Activated T-helper 2 cell treated with anti-CD3 and anti-CD28 coated beads, Interferon-gamma antibody, Interleukin-2, Interleukin-4, amounts not matched to agents 10 μg/mL and 5 μg/mL and 100 μg/mL, durations not matched to agents 14 hours and 24 hours and 36 hours (primary cell): ENCODE measurements at places on chromosomes 16 and 17. TPM values are rescaled to one million over a fixed set of nuclear protein-coding genes. Genes with fewer than 3 reads are reported as not detected.
A peak's percentile ranks its signal among the peaks of the same experiment; 100 is the strongest.

GRCh38 chr16:82999711-83000110, 372.9 kb downstream of the CDH13 start:
- no peak for DNase-seq

GRCh38 chr17:73950593-73950914, 252.9 kb upstream of the RPL38 start:
- no peak for DNase-seq

DNA sequence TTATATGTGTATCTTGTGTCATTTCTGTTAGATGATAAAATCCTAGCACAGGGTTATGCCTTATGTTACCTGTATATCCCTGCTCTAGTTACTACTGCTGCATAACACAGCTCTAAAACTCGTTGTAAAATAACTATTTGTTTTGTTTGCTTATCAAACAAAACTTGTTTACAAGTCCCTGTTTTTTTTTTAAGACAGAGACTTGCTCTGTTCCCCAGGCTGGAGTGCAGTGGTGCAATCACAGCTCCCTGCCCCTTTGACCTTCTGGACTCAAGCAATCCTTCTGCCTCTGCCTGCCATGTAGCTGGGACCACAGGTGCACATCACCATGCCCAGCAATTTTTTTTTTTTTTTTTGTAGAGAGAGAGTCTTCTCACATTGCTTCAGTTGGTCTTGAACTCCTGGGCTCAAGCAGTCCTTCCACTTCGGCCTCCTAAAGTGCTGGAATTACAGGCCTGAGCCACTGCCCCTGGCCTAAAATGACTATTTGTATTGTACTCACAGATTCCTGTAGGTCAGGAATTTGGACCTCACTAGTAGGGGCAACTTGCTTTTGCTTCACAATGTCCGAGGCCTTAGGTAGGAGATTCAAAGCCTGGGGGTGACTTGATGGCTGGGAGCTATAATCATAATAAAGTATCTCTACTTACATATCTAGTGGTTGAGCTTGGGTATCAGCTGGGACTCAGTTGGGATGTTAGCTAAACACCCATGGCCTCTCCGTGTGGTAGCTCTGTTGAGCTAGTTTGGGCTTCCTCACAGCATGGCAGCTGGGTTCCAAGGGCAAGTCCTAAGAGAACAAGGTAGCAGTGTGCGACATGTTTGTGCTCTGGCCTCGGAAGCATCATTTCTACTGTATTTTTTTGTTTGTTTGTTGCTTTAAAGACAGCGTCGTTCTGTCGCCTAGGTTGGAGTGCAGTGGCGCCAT, 12.6 kb downstream of the DUSP14 start:
- DNase-seq = no peak

DNA sequence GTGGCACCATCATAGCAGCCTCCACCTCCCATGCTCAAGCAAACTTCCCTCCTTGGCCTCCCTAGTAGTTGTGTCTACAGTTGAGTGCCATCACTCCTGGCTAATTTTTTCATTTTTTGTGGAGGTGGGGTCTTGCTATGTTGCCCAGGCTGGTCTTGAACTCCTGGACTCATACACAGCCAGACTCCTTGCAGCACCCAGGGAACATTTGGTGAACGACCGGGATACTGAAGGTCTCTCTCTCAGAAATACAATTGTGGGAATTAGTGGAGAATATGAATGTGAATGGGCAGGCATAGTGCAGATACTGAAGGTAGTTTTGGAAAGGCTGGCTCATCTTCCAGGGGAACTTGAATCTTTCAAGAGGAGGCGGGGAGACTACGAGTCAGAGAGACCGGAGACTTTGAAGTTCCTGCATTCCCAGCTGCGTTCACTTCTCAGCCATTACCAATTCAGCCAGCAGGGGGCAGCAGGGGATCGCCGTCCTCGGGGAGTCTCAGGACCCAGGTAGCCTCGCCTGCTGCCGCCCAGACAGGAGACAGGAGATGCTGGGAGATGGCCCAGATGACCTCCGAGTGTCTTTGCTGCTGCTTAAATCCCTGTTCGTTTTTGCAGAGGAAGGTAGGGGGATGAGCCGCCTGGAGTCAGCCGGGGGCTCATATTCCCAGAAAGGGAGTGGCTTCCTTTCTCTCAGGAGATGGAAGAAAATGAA, 68.6 kb downstream of the HAPSTR1 start:
- DNase-seq = peak; percentile 39

DNA sequence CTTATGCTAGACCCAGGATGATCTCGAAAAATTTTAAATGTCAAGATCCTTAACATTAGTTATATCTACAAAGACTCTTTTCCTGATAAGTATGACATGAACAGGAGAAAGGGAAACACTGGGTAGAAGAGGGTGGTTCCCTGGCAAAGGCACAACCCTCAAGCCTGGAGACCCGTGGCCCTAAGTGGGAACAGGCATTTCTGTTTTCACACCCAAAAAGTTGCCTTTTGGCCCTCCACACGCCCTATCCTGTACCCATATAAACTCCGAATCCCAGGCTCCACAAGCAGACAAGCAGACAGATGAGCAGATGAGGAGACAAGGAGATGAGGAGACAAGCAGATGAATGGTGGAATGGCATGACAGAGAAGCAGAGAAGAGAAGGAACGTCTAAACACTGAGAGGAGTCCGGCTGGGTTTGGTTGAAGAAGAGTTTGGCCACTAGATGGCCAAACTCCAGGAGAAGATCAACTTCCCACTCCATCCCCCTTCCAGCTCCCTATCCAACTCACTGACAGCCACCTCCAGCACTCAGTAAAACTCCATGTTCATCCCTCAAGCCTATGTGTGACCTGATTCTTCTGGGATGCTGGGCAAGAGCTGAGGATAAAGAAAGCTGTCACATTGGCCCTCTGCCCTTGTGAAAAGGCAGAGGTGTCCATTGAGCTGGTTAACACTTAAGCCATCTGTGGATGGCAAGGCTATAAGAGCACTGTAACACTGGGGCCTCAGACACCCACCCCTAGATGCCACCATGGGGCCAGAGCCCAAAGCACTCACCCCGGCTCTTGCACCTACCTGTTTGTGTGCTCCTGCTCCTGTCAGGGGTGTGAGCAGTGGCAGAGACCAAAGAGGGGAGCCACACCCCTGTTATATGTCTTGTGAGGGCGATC, 139.6 kb upstream of the FAM20A start:
- no peak for DNase-seq

GRCh38 chr16:54493061-54493460, 206.5 kb upstream of the IRX3 start:
- DNase-seq = no peak

DNA sequence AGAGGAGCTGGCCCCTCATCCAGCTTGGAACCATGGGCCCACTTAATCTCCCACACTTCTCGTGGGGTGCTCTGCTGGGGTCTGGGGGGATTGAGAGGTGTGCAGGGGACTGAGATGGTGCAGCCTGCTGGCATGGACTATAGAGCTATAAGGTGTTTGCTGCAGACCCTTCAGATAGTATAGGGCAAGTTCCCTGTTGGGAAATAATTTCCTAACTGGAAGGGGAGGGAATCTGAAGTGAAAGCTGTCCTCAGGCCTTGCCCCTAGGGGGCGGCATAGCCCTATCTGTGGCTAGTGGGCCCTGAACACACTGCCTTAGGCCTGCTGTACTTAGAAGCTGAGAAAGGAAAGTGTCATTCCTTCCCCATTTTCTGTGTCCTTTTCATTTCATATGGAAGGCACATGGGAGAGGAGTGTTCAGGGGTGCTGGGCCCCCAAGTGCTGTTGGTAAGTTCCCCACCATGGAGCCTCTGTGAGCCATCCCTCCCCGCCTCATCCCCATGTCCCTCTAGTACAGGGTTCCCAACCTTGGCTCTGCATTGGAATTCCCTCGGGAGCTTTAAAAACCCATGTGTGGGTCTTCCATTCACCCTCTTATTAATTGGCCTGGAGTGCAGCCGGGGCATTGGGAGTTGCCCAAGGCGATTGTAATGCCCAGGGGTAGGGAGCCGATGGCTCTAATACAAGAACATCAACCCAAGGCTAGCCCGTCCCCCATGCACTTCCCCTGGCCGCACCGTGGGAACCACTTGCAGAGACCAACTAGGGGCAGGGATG, 19.7 kb downstream of the GOSR2 start:
- no peak for DNase-seq

DNA sequence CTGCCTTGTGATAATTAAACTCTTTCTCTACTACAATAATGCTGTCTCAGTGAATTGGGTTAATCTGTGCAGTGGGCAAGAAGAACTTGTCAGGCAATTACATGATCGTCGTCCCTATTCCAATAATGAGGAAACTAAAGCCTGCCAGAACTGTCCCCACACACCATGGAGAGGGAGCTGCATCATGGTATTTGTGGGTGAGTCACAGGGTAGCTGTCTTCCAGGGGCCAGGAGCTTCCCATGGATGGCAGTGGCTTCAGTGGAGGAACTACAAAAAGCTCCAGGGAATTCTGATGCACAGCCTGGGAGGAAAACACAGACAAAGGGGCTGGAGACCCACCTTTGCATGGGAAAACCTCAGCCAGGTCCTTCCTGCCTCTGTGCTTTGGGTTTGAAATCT, 83.3 kb upstream of the C16orf82 start:
- DNase-seq = no peak

DNA sequence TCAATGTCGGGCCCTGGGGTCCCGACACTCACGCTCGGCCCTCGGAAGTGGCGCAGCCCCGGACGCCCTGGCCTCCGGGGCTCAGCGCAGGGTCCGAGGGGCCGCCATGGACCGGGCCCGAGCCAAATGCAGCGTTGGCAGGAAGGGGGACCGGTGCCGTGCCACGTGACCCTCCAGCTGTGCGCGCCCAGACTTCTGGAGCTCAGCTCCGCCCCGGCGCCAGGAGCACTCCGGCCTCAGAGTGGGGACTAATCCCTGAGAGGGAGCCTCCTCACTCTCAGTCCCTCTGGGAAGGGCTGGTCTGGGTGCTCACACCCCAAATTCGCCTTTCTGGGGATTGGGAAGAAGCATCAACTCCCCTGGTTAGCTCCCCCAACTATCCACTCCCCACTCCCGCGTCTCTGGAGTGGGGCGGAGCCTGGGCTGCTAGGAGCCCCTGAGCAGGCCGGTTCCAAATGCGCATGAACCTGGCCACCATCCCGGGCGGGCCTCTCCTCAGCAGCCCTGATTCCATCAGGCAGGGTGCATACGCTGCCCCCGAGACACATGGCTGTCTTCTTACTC, at the start of gene B3GNT9:
TSS of gene B3GNT9 (minus strand) at position 166 of the 564 bp plus-strand sequence. CDS start 513 bp downstream, outside the sequence.
- DNase-seq = no peak

GRCh38 chr16:78045865-78046581, 23.7 kb downstream of the CLEC3A start:
- peak; percentile 47 for DNase-seq

KRT36 gene
- total RNA-seq = not detected in 2 replicates

KRTAP2-3 gene
- total RNA-seq = not detected in 2 replicates

GDE1 gene
- total RNA-seq = 32.4 and 32.8 TPM in 2 replicates

OTOP3 gene
- total RNA-seq = not detected in 2 replicates

BAIAP3 gene
- total RNA-seq = 0.21 and 0.32 TPM in 2 replicates

HSD17B2 gene
- total RNA-seq = not detected in 2 replicates

KCNJ2 gene
- 0.11 TPM in 1 of 2 replicates, not detected in the other for total RNA-seq
